ENCODE measurements at places on chromosomes 12 and 14.

DNA sequence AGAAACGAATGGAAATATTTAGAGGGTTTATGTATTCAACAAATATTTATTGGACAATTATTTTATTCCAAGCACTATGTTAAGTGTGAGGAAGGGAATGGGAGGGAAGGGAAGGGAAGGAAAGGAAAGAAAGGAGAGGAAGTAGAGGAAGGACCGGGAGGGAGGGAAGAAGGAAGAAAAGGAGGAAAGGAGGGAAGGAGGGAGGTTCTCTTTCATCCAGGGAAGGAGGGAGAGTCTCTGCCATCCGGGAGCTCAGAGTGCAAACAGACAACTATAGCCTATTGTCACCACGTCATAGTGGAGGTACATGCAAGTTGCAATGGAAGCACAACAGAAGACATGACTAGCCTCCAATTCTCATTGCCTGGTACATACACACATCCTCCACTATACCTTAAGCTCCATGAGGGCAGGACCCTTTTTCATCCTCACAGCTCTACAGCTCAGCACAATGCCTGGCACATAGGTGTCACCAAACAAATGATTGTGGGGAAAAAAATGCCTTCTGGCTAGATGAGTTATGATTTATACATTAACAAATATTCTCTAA is 48.1 kb downstream of the DAD1 start:
- no peak for DNase-seq

GRCh38 chr12:64801381-64801780 is 23.1 kb upstream of the TBC1D30 start:
- DNase-seq: peak; percentile 32

DNA sequence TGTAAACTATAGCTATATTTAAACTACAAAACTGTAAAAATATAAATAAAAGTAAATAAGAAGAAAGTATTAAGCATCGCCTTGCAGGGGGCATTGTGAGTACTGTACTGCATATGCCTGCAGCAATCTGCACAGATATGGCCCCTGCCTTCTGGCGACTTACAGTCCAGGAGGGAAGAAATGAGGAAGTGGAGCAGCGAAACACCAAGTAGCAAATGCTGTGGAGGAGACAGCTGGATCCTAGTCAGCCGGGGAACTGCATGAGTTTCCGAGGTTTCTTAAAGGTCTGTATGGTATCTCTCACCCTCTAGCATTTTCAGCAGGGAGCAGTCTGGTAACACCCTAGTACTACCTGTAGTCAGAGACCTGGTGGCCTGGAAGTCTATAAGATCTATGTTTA is 256.9 kb downstream of the CACNA1C start:
- no peak for DNase-seq

GRCh38 chr14:68816183-68816942 is 23.5 kb upstream of the ZFP36L1 start:
- DNase-seq: peak; percentile 92

DNA sequence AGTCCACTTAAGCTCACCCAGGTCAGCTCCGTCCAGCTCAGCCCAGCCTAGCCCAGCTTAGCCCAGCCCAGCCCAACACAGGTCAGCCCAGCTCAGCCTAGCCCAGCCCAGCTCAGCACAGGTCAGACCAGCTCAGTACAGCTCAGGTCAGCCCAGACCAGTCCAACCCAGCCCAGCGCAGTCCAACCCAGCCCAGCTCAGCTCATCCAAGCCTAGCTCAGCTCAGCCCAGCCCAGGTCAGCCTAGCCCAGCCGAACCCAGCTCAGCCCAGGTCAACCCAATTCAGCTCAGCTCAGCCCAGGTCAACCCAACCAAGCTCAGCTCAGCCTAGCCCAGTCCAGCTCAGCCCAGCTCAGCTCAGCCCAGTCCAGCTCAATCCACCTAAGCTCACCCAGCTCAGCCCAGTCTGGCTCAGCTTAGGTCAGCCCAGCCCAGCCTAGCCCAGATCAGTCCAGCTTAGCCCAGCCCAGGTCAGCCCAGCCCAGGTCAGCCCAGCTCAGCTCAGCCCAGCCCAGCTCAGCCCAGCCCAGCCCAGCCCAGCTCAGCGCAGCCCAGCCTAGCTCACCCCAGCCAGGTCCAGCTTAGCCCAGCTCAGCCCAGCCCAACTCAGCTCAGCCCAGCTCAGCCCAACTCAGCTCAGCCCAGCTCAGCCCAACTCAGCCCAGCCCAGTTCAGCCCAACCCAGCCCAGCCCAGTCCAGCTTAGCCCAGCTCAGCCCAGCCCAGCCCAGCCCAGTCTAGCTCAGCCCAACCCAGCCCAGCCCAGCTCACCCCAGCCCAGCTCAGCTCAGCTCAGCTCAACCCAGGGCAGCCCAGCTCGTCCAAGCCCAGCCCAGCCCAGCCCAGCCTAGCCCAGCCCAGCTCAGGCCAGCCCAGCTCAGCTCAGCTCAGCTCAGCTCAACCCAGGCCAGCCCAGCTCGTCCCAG is 184.0 kb downstream of the TMEM121 start:
- DNase-seq: no peak

- DNase-seq: peak; percentile 91
Observed at GRCh38 chr12:48788854-48789775, at the start of gene ADCY6. Gene ADCY6 (minus strand): TSS chr12:48789089. CDS start chr12:48783434, 5,655 bp downstream.

GRCh38 chr14:64891173-64891838 is 11.6 kb upstream of the SPTB start:
- DNase-seq: no peak

DNA sequence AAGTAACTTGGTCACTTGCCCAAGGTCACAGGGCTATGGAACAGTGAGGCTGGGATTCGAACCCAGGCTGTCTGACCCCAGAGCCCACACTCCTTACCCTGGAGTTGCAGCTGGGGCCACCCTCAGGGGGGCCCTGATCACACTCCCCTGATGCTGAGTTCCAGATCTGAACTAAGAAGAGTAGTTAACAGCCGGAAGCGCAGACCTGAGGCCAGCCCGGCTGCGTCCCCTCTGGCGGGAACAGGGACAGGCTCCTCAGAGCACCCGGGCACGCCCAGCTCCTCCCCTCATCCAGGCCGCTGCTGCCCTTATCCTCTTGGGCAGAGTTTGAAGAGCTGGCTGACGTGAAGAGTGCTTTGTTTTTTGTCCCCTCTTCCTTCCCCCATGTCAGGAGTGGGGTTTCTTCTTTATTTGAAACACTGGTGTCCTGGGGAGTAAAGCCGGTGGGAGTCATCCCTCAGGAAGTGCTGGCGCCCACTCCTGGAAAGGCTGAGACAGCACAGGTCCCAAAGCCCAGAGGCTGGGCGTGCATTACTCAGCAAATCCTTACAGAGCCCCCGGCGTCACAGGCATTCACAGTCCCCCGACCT is 8.7 kb downstream of the PHB2 start:
- peak; percentile 99 for DNase-seq

DNA sequence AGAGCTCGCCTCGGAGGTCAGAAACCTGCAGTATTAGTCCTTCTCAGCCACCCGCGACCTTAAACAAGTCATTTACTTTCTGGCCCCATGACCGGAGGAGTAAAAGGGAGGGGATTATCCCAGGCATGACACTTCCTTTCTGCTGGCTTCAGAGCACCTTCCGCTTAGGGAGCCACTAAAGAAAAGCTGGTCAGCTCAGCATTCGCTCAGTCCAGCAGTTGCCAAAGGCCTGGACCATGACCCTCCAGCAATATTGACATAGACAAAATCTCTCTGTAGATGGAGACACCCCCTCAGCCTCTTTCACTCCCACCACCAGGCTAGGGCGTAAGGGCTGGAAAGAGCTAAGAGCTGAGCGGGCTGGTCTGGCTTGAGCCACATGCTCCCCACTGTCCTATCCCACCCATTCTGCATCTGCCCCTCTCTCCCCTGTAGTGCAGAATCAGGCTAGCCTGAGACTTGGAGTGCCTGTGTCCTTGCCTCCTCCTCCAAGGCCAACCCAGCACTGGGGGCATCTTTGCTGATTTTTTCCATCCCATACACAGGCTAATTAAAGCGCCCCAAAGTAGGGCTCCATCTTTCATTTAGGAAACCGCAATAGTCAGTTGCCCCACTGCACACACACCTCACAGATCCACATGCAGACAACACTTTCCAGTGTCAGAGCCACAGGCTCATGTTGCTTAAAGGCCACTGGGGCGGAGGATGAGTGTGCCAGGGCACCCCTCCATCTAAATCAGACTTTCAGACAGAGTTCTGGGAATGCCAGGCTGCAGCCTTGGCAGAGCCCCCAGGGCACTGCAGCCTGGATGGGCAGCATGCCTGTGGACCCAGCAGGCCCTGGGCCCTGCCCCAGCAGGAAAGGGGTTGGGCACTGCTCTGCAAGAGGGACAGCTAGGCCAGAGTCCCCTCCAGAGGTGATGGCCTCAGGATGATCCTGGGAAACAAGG is 4.0 kb upstream of the CPNE6 start:
- peak; percentile 35 for DNase-seq

GRCh38 chr14:70882776-70883492 is 24.3 kb upstream of the PCNX1 start:
- no peak for DNase-seq

DNA sequence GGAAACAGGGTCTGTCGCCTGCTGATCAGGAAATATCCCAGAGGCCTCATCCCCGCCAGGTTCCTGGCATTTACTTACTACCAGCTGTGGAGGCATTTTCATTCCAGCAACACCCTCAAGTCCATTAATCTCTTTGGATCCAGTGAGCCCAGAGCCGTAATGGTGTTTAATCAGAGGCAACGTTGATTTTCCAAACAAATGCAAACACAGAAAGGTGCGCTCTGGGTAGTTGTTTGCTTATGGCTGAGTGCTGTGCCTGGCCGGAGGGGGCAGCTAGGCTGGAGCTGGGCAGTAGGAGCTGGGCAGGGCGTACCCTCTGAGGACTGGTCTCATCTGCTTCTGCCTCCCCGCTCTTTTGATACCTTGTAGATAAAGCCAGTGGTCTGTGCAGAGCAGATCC is 110.6 kb downstream of the ADCK1 start:
- peak; percentile 22 for DNase-seq

GRCh38 chr14:34251662-34252061 is 210.4 kb downstream of the SPTSSA start:
- DNase-seq: no peak

GRCh38 chr12:37546901-37547475 is 769.6 kb upstream of the ALG10B start:
- no peak for DNase-seq

- DNase-seq: no peak
Observed at GRCh38 chr12:34048714-34049113, 26.4 kb downstream of the ALG10 start.

DNA sequence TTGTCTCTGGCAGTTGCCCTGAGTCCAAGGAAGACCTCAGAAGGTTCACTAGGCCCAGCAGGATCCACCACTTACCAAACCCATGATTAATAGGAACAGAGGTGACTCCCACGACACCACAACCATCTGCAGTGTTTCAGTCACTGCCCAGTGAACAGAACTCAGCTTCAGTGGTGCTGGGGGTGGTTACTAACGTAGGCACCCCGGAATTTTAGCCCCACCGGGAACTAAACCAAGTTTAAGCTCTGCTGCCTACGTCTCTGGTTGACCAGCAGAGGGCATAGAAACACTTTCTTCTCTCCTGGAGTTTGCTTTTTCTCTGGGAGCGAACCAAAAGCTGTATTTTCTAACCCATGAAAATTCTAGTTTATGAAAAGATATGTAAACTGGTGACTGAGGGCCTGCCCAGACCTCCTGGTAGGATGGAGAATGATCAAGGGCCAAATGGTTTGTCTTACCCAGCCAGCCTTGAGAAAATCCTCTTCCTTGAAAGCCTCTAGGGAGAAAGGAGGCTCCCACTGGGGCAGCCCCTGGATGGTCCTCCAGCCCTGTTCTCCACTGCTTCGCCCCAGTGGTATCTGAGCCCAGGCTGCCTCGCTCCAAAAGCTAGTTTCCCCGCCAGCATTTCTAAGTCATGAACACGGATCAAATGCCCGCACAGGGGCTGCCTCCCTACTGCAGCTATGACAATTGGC is 379.8 kb downstream of the DPF3 start:
- DNase-seq: peak; percentile 18

DNA sequence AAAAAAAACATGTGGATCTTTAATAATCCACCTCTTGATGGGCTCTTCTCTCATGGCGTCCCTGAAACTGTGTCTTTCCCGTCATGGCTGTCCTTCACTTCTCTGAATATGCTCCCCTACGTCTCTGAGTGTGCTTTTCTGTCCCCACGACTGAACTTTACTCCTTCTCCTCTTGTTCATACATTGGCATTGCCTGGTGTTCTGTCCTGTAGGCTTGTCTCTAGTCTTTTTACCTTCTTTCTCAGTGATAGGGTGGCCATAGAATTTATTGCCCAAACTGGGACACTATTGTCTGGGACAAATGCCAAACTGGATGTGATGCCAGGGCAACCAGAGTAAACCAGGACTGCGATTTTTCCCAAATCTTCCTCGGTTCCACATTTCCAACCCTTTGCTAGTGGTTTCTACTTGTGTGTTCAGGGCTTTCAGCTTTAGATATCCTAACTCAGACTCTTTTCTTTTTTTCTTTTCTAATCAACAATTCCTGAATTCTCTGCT is 202.2 kb downstream of the ATP23 start:
- no peak for DNase-seq

GRCh38 chr12:39813776-39814175 is 194.2 kb upstream of the ABCD2 start:
- DNase-seq: no peak

DNA sequence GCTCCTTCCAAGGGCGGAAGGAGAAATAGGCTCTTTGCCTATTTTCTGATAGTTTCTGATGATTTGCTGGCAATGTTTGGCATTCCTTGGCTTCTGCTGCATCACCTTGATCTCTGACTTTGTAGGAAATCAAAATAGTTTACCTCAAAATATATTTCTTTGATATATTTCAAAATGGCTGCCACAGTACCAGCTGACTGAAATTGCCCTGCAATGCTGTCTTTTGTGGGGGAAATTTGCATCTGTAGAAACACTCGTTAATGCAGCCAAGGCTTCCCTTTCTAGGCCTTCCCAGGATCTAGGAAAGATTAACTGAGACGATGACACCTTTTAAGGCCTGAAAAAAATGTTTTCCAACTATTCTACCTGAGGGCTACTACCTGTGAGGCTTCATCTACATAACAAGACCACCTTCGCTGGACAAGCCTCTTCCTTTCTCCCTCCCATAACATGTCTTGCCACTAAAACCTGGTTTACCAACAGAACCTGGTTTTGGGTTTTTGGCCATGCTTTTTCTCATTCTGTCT is 212.8 kb upstream of the SSTR1 start:
- no peak for DNase-seq

GRCh38 chr12:79434561-79434960 is 256.2 kb downstream of the PAWR start:
- no peak for DNase-seq

- DNase-seq: no peak
Observed at GRCh38 chr12:11773889-11774677, 124.6 kb downstream of the ETV6 start.

- no peak for DNase-seq
Observed at GRCh38 chr12:108633534-108634248, at the start of gene SELPLG. Gene SELPLG (minus strand): TSS chr12:108633894. CDS start chr12:108624307, 9,587 bp downstream.

- DNase-seq: no peak
Observed at GRCh38 chr12:52142431-52142830, 49.4 kb downstream of the KRT80 start.

Data from DMS53 (cell line).